ENCODE measurements at places on chromosomes 6 and 20.

DNA sequence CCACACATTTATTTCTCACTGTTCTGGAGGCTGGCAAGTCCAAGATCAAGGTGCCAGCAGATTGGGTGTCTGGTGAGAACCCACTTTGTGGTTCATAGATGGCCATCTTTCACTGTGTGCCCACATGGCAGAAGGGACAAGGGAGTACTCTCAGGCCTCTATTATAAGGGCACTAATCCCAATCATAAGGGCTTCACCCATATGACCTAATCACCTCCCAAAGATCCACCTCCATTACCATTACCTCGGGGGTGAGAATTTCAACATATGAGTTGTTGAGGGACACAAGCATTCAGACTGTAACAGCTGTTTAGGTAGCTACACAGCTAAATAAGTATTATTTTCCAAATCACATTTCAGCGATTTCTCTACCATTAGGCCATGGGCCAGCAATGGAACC, 2.5 kb upstream of the PRND start:
- DNase-seq, result no peak

DNA sequence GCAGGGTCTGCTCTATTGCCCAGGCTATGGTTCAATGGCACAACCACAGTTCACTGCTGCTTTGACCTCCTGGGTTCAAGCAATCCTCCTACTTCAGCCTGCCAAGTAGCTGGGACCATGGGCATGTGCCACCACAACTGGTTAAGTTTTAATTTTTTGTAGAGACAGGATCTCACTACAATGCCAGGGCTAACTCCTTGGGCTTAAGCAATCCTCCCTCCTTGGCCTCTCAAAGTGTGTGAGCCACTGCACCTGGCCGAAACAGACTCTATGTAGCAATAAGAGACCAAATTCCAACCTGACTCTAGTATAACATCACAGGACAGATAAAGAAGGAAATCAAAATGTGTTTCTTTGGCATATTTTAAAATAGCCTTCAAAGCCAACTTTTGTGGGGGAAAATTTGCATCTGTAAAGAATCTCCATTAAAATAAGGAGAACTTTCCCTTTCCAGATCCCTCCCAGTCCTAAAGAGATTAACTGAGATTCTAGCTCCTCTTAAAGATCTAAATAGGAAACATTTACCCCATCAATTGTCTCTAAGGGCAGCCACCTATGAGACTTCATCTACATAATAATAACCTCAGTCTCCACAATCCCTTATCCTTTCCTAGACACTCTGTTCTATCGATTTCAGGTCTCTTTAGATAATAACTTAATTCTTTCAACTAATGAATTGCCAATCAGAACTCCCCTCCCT, 94.7 kb upstream of the PLCB4 start:
- DNase-seq, result no peak

DNA sequence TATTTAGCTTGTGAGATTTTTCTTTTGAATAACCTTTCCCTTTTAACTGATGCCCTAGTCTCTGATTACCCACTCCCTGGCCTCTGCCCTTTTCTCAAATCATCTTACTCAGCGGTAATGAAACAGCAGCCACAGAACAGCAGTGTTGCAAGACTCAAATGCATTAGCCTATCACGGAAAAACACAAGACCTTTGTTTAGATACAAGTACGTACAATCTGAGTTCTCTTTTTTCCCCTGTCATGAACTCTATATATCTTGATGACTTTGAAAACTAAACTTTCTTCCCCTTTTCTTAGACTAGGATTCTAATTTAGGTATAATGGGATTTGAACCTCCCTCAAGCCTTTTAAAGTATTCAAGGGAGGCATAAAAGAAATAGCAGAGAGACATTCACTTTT, 1034.9 kb downstream of the EYS start:
- peak; percentile 30 for DNase-seq

- no peak for DNase-seq
Observed at GRCh38 chr20:40499391-40499790, 189.6 kb downstream of the MAFB start.

- DNase-seq, result no peak
Observed at GRCh38 chr6:134309227-134309626, 8.7 kb downstream of the SGK1 start.

GRCh38 chr6:112408522-112408921, 61.4 kb downstream of the RFPL4B start:
- DNase-seq, result no peak

DNA sequence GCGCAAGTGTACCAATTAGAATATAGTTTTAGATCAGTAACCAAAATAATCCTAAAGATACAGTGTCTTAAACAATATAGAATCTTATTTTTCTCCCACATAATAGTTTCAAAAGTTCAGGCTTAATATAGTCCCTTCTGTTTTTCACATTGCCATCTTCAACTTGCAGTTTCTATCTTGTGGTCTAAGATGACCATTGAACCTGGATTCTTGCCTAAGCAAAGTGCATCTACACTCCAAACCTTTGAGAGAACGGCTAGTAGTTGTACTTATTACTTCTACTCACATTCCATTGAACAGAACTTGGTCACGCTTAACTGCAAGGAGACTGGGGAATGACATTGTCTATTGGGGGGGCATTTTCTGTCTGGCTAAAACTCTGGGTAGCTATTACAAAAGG, 373.0 kb downstream of the LMBRD1 start:
- no peak for DNase-seq

DNA sequence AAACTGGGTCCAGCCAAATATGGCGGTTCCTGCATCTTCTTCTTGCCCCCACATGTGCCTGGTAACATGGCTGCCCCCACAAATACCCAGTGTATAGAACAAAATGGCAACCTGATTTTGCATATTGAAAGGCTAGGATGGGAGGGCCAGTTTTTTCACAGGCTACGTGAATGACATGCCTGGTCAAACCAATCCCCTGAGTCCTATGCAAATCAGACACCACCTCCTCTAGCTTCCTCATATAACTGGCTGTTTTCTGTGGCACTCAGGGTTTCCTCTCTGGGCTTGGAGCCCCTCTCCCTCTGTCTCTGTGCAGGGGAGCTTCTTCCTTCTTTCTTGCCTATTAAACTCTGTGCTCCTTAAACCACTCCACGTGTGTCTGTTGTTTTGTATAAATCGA, 372.1 kb downstream of the KIF16B start:
- no peak for DNase-seq
